ENCODE measurements at places on chromosomes 3 and 15. TPM values are rescaled to one million over a fixed set of nuclear protein-coding genes. Genes with fewer than 3 reads are reported as not detected.

Gene FMN1
- 23.4 TPM for total RNA-seq

- no peak for DNase-seq
- H3K4me3 ChIP-seq: no peak overlapping the region
- no peaks in the 10 kb centered on the region for H3K4me1 ChIP-seq
- H3K27ac ChIP-seq: no peak overlapping the region
- no peaks in the 10 kb centered on the region for H3K36me3 ChIP-seq
- no peaks in the 10 kb centered on the region for H3K27me3 ChIP-seq
Observed at GRCh38 chr15:73678498-73678897, 5.7 kb upstream of the CD276 start.

DNA sequence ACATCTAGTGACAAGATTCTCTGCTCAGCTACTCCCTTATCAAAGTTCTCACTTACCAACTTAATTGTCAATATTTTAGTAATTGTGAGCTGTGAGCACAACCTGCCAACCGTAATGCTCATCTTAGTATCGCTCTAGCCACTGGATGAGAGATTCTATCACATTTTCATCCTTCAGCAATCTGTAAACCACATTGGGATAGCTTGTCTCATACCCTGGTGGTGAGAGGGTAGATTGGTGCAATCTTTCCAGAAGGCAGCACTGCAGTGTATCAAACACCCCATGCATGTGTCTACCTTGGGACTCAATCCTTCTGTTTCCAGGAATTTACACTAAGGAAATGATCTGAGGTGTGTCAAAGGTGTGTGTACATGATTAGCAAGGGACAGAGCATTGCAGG lies 18.9 kb upstream of the ATP8B4 start:
- no peaks in the 10 kb centered on the region for H3K36me3 ChIP-seq
- no peaks in the 10 kb centered on the region for H3K27me3 ChIP-seq
- no peak overlapping the region for H3K27ac ChIP-seq
- no peak for DNase-seq
- H3K4me1 ChIP-seq: no peaks in the 10 kb centered on the region

GRCh38 chr3:124372775-124373174 lies 357.5 kb upstream of the UMPS start:
- H3K27me3 ChIP-seq: no peaks in the 10 kb centered on the region
- DNase-seq: no peak
- peaks cover 4% of the 10 kb centered on the region for H3K36me3 ChIP-seq
- H3K27ac ChIP-seq: no peak overlapping the region

GRCh38 chr3:143443851-143444331 lies 324.3 kb downstream of the CHST2 start:
- H3K4me1 ChIP-seq: peaks cover 2% of the 10 kb centered on the region
- DNase-seq: no peak
- H3K27ac ChIP-seq: no peak overlapping the region
